ENCODE measurements at places on chromosomes 5 and 9.
A peak's percentile ranks its signal among the peaks of the same experiment; 100 is the strongest.

GRCh38 chr5:134769206-134769605 lies 10.6 kb downstream of the DDX46 start:
- peak; percentile 24 for DNase-seq

DNA sequence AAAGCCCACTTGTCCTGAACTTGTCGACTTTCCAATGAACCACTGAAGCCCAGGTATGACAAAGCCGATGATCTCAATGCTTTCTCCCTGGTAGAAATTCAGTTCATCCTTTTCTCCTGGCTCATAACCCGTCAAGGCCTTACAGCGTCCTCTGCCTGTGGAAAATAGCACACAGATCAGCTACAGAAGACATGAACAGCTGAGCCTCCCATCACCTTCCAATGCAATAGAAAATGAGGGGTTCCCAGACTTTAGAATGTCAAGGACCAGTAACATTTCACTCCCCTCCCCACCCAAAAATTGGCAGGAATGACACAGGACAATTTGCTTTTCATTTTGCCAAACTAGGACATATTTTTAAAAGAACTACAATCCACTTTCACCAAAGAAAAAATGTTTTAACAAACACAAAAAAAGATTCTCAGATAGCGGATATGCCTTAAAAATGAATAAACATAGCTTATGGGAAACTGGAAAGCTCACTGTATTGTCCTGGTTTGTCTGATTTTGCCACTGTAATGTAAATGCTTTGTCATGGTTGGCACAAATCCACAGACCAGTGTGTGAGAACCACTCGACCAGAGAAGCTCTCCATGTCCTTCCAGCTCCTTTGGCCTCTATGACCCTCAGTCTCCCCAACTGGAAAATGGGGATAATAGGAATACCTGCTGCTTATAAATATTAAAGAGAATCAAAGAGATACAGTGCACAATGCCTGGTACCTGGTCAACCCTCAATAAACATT lies 24.4 kb downstream of the SH3TC2 start:
- DNase-seq = no peak

GRCh38 chr9:94921656-94922055 lies 195.2 kb downstream of the AOPEP start:
- no peak for DNase-seq

- no peak for DNase-seq
Measured at GRCh38 chr5:73763300-73764032, 137.5 kb downstream of the ARHGEF28 start.

- DNase-seq = no peak
Measured at GRCh38 chr9:16524823-16525222, 345.6 kb downstream of the BNC2 start.

GRCh38 chr9:126533926-126534310 lies 79.8 kb upstream of the LMX1B start:
- no peak for DNase-seq

DNA sequence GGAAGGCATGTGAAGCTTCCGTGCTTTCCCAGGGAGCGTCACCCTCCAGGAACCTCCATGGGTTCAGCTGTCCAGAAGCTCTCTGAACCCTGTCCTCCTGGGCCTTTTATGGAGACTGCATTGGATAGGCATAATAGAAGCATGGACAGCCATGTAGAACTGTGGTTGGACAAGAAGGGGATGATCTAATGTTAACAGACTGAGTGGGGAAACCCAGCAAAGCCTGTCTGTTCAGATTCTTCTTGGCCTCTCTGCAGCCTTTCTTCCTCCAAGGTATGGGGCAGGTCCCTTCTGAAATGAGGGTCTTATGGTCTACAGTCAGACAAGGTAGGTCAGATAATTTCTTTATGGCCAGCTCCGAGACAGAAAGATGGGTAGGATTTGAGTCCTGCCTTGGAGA lies 59.1 kb upstream of the CTNNA1 start:
- no peak for DNase-seq

GRCh38 chr5:150486402-150487198 lies 21.3 kb upstream of the NDST1 start:
- DNase-seq = no peak

- no peak for DNase-seq
Measured at GRCh38 chr9:93263334-93264229, 79.6 kb downstream of the WNK2 start.

GRCh38 chr9:112002847-112003457 lies 106.3 kb downstream of the UGCG start:
- no peak for DNase-seq

DNA sequence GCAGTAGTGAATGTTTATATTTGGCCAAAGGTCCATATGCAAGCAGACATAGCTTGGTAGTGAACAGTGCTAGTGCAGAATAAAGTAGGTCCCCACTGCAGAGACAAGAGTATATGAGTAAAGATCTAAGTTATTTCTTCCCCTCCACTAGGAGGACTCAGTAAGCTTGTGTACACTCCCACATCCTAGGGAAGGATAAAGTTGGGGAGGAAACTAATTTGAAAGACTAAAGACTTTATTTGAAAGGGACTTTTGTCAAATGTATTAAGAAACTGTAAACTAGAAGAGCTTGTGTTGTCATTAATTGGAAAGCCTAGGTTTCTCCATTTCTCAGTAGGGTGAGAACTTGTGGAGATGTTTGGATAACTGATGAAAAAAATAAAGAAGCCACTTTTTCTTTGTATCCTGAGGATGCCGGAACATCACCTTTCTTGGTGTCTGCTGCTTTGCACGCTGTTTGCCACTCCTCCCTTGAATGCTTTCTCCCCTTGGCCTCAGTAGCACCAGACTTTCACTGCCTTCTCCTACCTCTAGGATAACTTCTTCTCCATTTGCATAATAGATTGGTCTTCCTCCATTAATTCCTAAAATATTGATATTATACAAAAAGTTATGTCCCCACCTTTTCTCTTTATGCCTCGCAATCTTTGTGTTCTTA lies 329.0 kb downstream of the PARP8 start:
- DNase-seq = no peak

DNA sequence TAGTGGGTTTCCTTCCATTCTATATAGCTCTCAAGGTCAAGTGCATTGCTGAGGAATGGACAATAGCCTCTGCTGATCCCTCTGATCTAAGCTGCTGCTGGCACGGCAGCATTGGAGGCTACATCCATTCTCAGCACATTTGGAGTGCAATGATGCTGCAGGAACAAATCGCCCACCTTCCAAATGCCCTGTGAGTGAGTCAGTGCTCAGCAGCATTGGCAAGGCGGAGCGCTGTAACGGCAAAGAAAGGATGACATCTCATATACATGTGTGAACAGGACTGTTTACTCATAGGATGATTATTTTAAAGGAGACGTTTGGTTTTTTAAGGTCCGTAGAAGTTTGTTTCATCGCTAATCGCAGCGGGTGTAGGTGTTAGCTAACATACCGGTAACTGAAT lies 408.7 kb downstream of the ARHGEF28 start:
- no peak for DNase-seq

DNA sequence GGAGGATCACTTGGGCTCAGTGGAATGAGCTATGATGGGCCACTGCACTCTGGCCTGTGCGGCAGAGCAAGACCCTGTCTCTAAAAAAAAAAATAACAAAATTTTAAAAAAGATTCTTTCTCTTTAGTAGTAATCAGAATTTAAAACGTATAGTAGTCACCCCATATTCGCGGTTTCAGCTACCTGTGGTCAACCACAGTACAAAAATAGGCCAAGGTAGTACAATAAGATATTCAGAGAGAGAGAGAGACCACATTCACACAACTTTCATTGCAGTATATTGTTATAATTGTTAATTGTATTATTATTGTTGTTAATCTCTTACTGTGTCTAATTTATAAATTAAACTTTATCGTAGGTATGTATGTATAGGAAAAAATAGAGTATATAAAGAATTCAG lies 18.7 kb downstream of the INIP start:
- DNase-seq = no peak

DNA sequence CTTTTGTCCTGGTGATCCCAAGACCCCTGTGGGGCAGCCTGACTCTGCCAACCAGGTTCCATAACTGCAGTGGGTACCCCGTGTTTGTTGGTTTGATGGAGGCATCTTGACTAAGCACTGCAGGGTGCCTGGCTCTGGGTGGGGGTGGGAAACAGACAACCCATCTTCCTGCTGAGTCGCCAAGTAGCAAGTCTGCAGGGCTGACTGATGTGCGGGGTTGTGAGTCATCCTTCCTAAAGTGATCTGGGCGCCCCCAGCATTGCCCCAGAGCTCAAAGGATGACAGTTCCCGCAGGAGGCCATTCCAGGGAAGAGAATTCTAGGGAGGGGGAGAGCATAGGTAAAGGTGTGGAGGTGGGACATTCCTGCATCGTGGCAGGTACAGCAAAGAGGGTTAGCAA lies 23.5 kb downstream of the DAB2IP start:
- peak; percentile 51 for DNase-seq

- DNase-seq = no peak
Measured at GRCh38 chr9:68685770-68686169, 19.3 kb upstream of the PIP5K1B start.

- no peak for DNase-seq
Measured at GRCh38 chr5:144048259-144048856, 122.1 kb downstream of the YIPF5 start.

DNA sequence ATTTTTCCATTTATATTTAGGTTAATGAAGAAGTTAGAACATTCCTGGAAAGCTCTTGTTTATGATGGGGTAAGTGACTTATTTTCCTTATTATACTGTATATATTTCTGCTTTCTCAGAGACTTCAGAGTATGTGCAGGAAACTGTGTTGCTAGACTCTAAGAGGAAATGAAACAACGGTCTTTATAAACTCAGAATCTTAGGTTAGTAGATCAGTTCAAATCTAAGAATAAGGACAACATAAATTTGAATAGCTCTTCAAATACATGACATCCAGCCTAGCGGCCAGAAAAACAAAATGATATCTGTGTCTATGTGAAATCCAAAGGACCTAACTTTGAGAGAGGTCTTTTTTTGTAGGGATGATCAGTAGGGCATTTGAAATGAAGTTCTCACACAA lies 94.3 kb downstream of the PRKACG start:
- peak; percentile 14 for DNase-seq

- no peak for DNase-seq
Measured at GRCh38 chr9:87864915-87865314, 17.8 kb upstream of the SPATA31E1 start.

DNA sequence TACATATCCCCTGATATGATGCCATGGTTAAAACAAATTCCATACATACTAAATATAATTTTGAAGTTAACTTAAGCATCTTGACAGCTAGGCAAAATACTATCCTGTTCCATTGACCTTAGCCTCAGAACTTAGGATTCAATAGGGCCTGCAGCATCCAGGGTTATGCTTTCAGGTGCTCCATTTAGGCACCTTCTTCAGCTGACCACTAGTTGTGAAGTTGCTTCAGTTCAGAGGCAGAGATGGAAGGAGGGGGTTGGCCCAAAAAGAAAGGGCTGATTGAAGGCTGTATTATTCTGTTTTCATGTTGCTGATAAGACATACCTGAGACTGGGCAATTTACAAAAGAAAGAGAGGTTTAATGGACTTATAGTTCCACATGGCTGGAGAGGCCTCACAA lies 7.0 kb upstream of the NREP start:
- DNase-seq = no peak

GRCh38 chr5:171776770-171777759 lies 8.6 kb upstream of the SMIM23 start:
- DNase-seq = no peak

- DNase-seq = no peak
Measured at GRCh38 chr5:131363811-131364506, 100.1 kb downstream of the CDC42SE2 start.

GRCh38 chr9:109956717-109957440 lies 176.9 kb downstream of the PALM2AKAP2 start:
- DNase-seq = no peak

DNA sequence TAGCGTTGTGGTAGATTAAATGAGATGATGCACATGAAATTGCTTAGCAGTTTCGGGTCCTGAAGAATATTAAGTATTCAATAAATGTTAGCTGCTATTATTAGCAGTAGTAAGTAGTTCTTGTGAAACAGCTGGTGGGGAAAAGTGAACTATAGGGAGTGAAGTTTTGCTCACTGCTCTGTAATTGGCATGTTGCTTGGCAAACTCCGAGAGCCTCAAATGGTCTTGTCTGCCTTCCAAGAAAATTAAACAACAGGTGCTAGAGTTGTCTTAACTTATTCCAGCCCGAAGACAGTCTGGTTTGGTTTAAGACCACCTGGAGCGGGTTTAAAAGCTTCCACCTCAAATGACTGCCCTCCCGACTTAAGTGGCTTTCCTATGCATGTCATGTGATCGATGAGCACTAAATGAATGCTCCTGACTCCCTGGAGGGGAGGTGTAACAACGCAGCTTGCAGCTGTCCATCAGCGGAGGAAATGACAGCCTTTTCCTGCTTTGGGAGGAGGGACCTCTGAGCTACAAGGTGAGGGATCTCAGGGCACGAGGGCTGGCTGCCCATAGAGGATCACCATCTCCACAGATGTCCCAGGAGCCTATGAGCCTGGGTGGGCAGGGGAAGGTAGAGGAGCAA lies 202.9 kb upstream of the PANK3 start:
- no peak for DNase-seq

- no peak for DNase-seq
Measured at GRCh38 chr5:174176511-174176910, 131.0 kb downstream of the NSG2 start.

DNA sequence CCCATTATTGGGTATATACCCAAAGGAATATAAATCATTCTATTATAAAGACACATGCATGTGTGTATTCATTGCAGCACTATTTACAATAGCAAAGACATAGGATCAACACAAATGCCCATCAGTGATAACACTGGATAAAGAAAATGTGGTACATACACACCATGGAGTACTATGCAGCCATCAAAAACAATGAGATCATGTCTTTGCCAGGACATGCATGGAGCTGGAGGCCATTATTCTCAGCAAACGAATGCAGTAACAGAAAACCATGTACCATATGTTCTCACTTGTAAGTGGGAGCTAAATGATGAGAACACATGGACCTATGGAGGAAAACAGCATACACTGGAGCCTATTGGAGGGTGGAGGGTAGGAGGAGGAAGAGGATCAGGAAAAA lies 402.4 kb downstream of the CSNK1G3 start:
- no peak for DNase-seq
